Stimulated activated CD8-positive, alpha-beta memory T cell treated with anti-CD3 and anti-CD28 coated beads, Interleukin-15, amount 100 ng/mL, for 4 hours (primary cell): ENCODE measurements at places on chromosomes 1 and 21.

DNA sequence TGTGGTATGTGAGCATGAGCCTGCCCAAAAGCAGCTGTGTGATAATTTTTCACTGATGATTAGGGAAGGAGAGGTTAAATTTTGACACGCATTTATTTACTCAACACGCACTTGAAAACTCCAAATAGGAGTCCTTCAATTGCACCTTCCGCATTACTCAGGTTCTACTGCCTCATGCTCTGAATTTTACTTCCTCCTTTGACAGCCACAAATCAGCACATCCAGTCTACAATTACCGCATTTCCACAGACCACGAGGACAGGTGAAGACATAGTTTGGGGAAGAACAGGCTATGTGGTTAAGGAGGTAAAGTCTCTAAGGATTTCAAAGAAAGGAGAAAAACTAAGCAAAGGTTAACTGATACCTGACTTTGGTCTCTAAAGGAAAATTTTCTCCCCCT lies 2.6 kb downstream of the CAPN8 start:
- no peak for DNase-seq

GRCh38 chr1:209685821-209686220 lies 10.6 kb downstream of the G0S2 start:
- no peak for DNase-seq

DNA sequence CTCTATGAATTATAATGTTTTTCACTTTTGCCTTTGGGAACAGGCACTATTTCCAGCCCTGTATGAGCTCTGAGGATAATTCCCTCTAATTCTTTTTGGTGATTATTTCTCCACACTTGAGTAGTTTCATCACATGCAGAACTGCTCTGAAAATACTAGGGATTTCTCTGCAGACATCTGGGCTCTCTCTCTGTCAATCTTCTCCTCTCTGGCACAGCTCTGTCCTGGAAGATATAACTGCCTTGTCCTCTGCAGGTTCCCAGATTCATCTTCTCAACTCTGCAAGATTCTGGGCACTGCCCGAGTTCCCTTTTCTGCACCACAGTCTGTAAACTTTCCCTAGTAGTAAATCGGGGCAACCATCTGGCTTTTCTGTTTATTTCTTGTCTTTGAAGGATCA lies 131.3 kb upstream of the FMN2 start:
- no peak for DNase-seq

- DNase-seq = no peak
Measured at GRCh38 chr1:160351629-160352028, 8.4 kb downstream of the NCSTN start.

GRCh38 chr21:35509001-35509704 lies 460.1 kb upstream of the RUNX1 start:
- DNase-seq = no peak
